Amniotic epithelial cell (primary cell): ENCODE measurements at places on chromosomes 11 and 22.

GRCh38 chr11:121450401-121450800 lies 1.7 kb upstream of the SORL1 start:
- DNase-seq = no peak

DNA sequence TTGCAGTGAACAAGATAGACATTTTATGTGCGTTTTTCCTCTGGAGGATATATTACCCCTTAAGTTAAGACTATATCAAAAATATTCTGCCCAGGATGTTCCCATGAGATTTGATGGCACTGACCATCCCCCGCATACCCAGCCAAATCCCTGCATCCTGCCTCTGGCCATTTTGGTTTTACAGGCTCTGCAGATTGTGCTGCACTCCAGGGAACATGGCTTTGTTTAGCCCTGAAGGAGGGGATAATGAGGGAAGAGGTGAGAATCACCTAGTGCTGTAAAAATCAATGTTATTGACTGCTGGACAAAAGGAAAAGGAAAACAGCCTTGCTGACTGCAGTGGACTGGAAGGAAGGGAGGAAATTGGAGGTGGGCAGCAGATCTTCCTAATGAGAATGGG lies 717.4 kb downstream of the DLG2 start:
- no peak for DNase-seq

DNA sequence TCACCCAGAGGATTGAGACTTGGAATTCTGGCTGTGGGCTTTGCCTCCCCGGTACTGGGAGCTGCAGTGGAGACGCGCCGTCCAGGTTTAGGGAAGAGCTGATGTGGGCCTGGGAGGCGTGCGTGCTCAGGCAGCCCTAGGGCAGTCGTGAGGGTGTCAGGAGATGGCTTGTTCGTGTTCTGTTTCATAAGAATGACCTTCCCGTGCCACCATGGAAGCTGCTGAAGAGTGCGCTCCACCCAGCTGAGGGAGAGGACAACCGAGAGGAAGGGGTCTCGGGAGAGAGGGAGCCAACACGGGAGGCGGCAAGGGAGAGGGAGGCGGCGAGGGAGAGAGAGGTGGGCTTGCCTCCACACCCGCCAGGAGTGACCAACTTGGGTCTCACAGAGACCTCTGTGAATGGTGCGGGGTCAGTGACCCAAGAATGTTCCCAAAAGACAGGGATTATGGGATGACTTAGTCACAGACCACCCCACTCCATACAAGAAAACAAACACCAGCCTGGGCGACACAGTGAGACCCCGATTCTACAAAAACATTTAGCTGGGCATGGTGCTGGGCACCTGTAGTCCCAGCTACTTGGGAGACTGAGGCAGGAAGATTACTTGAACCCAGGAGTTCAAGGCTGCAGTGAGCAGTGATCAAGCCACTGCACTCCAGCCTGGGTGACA lies 14.7 kb upstream of the TRMU start:
- no peak for DNase-seq

GRCh38 chr22:37267135-37267587 lies 15.1 kb upstream of the CYTH4 start:
- peak; percentile 15 for DNase-seq

- DNase-seq = peak; percentile 75
Observed at GRCh38 chr11:10376061-10376460, 71.2 kb downstream of the ADM start.

- no peak for DNase-seq
Observed at GRCh38 chr22:30728826-30729225, 34.2 kb downstream of the OSBP2 start.

DNA sequence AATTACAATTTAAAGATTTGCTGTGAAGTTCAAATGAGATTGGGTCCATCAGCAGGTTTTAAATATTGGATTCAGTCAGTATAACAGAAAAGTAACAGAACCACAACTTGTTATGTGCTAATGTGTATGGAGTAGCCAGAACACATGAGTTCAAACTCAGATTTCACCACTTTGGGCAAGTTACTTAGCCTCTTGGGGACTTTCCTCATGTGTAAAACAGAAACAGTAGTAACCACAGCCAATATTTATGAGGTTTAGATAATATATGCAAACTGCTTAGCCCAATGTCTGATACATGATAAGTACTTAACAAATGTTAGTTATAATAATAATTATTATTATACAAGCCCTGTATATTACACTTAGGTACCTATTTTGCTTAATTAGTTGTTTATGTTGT lies 21.8 kb upstream of the SLC5A12 start:
- DNase-seq = no peak

DNA sequence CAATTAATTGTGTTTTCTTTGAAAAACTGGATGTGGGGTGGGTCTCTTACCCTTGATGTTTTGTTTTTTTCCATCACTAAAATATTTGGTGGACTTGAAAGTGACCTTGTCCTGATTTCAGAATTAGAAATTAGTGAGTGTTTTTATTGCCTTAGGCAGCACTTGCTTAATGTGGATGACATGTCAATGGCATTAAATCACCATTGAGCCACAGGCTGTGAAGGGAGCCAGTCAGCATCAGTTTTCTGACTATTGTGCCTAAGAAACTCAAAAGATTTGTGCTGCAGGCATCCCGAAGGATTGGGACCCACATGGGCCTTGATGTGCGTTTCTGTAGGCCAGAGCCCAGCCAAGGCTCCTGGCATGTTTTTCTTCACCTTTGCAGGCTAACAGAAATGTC lies 53.8 kb downstream of the SWAP70 start:
- DNase-seq = no peak

- DNase-seq = peak; percentile 61
Observed at GRCh38 chr22:41564563-41564962, 3.8 kb downstream of the CSDC2 start.

GRCh38 chr22:45863981-45864751 lies 112.8 kb downstream of the WNT7B start:
- peak; percentile 43 for DNase-seq

DNA sequence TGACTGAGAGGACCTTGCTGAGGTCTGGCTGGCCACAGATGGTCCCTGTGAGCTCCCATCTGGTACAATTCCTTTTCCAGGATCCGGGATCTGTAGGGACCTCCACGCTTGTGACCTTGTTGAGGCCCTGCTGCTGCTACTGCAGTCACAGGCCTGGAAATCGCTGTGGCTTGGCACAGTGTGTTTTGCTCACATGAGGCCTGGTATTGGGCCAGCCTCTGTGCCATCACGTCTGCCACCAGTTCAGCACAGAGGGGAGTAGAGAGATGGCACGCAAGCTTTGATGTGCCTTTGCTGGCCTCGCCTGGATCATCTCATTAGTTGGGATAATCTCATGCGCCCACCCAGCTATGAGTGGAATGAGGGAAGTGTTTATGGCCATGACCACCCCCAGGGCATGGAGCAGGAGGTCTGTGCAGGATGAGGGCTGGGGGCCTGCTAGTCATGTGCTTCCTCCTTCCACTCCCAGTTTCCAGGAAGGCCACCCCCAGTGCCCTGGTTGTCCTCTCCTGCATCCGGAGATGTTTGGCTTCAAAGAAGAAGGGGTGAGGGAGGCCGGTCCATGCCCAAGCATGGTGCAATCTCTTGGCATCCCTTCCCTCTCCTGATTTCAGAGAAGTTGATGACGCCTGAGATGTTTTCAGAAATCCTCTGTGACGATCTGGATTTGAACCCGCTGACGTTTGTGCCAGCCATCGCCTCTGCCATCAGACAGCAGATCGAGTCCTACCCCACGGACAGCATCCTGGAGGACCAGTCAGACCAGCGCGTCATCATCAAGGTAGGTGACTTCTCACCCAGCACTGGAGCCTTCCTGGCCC lies 22.4 kb downstream of the DERL3 start:
- no peak for DNase-seq

DNA sequence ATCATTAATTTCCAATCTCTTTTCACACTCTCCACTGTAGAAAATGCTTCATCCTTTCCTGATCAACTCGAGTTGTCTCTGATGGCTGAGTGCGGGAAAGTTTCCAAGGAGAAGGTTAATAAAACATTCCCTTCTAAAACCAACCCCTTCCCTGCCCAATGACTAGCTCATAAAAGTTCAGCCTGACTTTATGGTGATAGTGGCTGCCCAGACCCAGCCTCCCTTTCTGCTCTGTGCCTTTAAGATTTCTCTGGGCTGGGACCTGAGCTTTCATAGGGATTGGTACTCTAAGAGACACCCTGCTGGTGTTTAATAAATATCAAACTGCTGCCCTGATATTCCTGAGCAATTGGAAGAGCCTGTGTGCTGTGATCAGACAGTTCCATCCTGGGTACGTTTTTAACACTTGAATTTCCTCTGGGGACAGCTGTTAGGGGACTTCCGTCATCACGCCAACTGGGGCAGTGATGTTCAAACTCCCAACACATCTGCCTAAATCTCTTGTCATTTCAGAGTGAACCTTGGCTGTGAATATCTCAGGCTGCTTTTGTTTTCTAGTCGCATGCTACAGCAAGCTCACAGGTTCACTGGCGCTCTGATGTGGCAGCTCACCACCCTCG lies 195.0 kb upstream of the KIRREL3 start:
- no peak for DNase-seq

GRCh38 chr22:39212721-39213376 lies 31.9 kb downstream of the PDGFB start:
- peak; percentile 99 for DNase-seq

- DNase-seq = peak; percentile 51
Observed at GRCh38 chr11:863023-863909, 20.6 kb downstream of the TSPAN4 start.

GRCh38 chr11:46050003-46050461 lies 71.2 kb downstream of the PHF21A start:
- DNase-seq = peak; percentile 68

GRCh38 chr22:20847318-20847822 lies 11.2 kb downstream of the PI4KA start:
- DNase-seq = no peak

- no peak for DNase-seq
Observed at GRCh38 chr11:105004021-105004420, 18.9 kb downstream of the CASP5 start.

- DNase-seq = no peak
Observed at GRCh38 chr11:66933531-66933930, 24.7 kb downstream of the PC start.

GRCh38 chr11:80173371-80174136 lies 732.7 kb upstream of the TENM4 start:
- DNase-seq = no peak

DNA sequence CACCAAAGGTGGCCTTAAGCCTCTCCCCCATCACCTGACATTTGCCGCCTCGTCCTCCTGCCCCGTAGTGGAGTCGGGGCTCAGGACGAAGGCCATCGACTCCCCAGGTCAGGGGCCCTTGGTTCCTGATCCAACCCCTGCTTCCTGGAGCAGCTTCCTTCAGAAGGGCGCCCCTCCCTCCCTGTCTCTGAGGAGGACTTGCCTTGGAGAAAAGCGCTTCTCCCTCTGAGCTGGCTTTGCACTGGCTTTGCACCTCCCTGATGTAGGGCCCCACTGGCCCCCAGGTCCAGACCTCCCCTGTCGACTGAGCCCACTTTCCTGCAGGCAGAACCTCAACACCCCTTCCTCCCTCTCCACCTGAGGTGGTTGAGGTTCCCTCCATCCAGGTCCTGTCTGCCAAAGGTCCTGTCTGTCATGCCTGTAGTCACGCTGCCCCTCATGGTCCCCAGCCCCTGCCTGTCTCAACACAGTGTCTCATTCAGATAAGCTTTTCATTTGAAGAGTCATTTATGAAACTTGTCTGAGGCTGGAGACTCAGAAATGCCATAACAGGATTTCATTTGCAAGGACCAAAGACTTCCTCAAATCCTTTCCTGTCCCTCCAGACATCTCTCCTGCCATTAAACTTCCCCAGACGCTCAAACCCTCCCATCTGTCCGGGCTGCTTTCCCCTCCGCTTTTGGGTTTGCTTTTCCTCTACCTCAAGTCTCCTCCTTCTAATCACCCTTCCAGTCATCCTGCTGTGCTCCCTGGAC lies 78.4 kb downstream of the MYO7A start:
- no peak for DNase-seq

DNA sequence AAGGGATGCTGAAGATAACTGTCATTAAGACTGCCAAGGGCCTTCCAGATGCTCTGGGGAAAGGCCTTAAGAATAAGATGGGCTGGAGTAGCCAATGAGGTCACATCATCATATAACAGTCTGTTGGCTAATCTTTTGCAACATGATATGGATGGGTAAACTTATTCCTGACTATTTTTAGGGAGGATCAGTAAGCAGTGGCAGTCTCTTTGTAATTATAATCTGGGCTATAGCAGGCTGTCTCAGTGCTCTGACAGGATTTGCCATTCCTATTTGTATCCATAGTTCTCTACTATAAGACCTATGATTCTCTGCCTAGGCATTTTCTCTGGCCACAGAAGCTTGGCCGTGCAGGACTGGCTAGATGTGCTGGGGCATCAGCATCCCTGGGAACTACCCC lies 16.1 kb upstream of the CALCB start:
- DNase-seq = no peak

- no peak for DNase-seq
Observed at GRCh38 chr22:20585639-20586402, 78.4 kb downstream of the MED15 start.

- DNase-seq = no peak
Observed at GRCh38 chr11:87743007-87743406, 432.2 kb downstream of the RAB38 start.

DNA sequence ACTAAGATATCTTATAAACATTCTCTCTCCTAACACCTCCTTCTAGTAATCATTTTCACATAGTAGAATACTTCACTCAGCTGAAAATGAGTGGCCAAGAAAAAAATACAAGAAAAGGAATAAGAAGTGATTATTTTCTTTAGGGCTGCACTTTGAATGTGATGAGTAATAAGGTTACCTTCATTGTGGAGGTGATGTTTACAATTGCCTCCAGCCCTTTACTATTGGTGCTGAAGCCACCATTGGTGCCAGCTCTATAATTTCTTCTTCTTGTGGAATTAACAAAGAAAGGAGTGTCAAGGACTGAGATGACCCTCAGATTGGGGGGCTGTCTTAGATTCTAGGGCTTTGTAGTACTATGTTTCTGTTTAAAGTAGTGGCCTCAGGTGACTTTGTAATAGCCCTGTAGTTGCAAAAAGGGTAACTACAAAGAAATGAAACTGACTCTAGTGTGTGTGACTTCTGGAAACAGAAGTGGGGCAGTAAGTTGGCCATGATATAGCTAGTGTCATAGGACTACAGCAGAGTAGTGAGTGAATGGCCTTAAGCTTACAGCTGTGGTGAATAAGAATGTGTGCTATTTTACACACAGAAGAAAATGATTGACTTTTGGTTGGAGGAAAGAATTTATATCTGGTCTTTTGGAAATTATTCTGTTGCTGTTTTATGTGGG lies 287.2 kb downstream of the TMEM135 start:
- peak; percentile 37 for DNase-seq

DNA sequence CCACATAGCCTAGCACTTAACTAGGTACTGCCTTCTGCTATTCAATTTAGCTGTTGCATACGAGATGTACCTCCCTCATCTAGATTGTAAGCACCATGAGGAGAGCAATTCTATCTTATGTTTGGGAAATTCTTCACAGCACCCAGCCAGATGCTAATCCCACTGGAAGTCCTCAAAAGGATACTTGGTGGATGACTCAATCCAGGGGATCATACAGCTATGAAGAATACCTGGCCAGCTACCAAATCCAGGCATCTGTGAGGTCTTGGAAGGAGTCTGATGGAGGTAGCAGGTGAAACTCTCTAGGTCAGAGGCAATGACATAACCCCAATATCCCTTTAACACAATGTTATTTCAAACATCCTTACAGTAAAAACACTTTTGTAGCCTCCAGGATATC lies 167.8 kb upstream of the NCAM1 start:
- DNase-seq = no peak
